Fibroblast of mammary gland (primary cell): ENCODE measurements at places on chromosomes 16 and 17.

DNA sequence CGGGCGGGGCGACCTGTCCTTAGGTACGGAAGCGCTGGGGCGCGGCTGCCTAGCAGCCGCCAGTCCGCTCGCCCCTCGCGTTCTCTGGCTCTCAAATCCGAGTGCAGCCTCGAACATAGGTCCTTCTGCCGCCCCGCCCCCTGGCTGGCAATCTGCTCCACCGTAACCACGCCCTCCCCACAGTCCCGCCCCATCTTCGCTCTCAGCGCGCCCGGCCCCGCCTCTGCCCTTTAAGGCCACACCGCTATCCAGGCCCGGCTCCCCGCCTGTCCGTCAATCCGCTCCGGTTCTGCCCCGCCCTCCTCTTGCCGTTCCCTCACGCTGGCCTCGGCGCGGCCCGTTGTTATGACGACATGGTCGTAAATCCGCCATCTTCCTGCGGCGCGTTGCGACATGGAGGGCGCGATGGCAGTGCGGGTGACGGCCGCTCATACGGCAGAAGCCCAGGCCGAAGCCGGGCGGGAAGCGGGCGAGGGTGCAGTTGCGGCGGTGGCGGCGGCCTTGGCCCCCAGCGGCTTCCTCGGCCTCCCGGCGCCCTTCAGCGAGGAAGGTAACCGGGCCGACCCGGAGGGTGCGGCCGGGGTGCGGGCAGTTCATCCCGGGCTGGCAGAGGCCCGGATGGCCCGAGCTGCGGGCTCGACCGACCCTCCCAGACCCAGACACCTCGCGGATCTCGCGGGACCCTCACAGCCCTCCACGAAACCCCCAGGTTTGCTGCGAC is at the start of gene E4F1:
TSS of gene E4F1 (plus strand) at position 371 of the 721 bp plus-strand sequence. CDS start at position 394, 23 bp downstream.
- DNase-seq = peak; percentile 99

DNA sequence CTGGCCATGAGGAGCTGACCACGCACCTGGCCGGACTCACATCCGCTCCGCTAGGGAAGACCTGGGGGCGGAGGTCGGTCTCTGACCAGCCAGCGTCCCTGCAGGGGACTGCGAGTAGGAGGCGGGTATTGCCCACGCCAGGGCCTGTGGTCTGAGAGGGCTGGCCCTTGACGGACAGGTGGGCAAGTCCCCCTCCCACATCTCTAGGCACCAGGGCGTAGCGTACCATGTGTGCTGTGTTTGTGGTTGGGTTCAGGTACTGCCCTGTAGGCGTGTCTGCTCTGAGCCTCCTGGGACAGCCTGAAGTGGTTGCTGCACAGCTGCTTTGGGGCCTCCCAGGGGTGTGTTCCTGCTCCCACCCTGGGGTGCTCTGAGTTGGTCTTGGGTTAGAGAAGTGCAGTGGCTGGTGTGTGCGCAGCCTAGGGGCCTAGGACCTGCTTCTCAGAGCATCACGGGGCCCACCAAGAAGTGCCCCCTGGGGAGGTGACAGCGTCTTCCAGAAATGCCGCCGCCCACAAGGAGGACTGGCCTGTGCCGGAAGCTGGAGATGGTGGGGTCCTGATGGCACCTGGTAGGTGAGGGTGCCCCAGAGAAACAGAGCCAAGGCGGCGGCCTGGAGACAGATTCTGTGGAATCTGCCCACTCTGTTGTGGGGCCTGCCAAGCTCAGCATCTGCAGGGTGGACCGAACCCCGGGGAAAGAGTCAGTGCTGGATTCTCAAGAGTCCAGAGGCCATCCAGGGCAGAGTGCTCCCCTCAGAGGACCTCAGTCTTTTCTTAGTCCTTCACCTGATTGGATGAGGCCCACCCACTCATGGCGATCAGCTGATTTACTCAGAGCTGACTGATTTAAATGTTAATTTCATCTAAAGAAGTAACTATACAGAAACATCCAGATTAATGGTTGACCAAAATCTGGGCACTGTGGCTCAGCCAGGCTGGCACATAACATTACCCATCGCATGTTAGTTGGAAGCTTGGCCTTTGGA is 48.3 kb downstream of the WDR45B start:
- DNase-seq = no peak

DNA sequence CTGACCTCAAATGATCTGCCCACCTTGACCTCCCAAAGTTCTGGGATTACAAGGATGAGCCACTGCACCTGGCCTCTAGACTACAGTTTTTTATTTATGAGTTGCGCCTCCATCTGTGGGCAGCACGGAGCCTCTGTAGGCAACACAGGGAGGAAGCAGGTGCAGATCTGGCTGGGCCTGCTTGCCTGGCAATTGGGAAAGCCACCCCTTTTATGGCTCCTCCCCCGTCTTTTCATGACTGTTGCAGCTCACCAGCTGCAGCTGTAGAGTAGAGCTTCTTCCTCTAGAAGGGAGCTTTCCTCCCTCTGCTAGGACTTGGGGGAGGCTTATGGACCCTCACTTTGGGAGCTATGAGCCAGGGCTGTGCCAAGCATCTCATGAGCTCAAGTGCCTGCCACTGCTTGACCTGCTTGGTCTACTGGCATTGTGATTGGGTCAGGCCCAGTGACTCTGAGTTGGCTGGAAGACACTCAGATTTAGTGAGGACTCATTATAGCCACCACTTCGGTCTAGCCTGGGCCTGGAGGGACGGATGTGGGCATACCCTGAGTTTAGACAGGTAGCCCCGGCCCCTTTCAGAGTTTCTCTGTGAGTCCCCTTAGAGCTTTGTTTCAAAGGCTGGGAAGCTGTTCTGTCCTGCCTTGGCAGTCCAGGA is 6.9 kb upstream of the SLC7A6 start:
- DNase-seq = no peak

DNA sequence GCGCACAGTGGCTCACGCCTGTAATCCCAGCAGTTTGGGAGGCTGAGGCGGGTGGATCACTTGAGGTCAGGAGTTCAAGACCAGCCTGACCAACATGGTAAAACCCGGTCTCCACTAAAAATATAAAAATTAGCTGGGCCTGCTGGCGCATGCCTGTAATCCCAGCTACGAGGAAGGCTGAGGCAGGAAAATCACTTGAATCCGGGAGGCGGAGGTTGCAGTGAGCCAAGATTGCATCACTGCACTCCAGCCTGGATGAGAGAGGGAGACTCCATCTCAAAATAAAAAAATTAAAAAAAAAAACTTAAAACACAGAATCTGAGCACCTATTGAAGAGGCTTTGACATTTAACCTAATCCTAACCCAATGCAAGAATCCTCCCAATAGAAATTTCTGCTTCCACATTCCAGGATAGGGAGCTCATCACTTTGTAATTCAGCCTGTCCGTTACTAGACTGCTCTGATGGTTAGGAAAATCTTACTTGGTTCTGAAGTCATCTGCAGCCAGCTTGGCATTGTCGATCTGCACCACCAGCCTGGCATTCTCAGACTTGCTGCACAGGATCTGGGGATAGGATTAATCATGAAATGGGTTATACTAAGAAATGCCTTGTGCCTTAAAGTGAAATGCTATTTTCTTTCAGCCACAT is 2.1 kb downstream of the KRT33B start:
- peak; percentile 23 for DNase-seq

- peak; percentile 43 for DNase-seq
Measured at GRCh38 chr16:11560701-11561453, 25.8 kb downstream of the LITAF start.

GRCh38 chr17:31490671-31491375 is 99.3 kb downstream of the RAB11FIP4 start:
- no peak for DNase-seq

- DNase-seq = no peak
Measured at GRCh38 chr16:86819533-86819892, 241.2 kb downstream of the FOXL1 start.

- no peak for DNase-seq
Measured at GRCh38 chr17:10843811-10844210, 5.9 kb upstream of the PIRT start.

DNA sequence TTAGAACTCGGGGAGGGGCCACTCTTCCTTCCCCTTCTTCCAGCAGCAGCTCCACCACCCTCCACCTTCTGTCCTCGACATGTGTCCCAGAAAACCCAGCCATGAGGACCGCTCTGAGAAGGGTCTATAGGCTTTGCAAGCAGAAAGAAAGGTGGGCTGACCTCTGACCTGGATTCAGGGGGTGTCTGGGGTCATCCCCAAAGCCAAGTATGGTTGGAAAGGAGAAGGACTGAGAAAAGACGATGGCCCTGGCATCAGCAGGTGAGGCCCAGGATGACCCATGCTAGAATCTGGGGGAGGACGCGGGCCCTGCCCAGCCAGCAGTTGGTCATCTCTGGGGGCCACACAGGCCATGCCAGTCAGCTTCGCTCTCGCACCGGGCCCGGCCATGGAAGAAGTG is 6.1 kb upstream of the SMIM5 start:
- DNase-seq = no peak

GRCh38 chr16:66984892-66985311 is 3.5 kb upstream of the CES4A start:
- no peak for DNase-seq

- no peak for DNase-seq
Measured at GRCh38 chr16:89700649-89701424, 668 bp downstream of the SPATA2L start.

- DNase-seq = no peak
Measured at GRCh38 chr17:8413328-8413727, 15.7 kb upstream of the RNF222 start.

DNA sequence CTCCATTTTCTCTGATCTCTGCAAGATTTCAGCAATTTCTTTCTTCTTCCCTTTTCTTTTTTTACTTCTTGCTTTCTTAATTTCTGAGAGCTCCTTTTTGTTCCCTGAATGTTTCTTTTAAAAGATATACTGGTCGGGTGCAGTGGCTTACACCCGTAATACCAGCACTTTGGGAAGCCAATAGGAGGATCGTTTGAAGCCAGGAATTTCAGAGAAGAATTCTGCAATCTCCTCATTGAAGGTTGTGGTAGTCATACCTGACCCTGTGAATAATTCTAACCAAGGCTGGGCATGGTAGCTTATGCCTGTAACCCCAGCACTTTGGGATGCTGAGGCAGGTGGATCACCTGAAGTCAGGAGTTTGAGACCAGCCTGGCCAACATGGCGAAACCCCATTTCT is 15.6 kb upstream of the ABCC1 start:
- DNase-seq = no peak

DNA sequence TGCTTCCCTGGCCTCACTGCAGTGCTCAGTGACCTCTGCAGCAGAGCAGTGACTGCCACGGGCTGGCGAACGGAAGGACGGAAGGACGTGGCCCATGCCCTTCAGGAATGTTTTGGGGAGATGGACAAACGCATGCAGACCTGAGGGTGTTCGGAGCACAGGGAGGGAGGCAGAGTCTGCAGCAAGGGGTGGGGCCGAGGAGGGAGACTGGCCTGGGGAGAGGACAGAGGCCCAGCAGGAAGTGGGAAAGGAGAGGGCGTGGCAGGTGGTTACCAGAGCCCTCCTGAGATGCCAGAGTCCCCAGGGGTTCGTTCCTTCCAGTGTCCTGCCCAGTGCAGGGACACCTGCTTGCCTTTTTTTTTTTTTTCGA is 21.9 kb downstream of the ADORA2B start:
- DNase-seq = no peak

- peak; percentile 40 for DNase-seq
Measured at GRCh38 chr17:57365420-57365819, 109.1 kb downstream of the MSI2 start.

DNA sequence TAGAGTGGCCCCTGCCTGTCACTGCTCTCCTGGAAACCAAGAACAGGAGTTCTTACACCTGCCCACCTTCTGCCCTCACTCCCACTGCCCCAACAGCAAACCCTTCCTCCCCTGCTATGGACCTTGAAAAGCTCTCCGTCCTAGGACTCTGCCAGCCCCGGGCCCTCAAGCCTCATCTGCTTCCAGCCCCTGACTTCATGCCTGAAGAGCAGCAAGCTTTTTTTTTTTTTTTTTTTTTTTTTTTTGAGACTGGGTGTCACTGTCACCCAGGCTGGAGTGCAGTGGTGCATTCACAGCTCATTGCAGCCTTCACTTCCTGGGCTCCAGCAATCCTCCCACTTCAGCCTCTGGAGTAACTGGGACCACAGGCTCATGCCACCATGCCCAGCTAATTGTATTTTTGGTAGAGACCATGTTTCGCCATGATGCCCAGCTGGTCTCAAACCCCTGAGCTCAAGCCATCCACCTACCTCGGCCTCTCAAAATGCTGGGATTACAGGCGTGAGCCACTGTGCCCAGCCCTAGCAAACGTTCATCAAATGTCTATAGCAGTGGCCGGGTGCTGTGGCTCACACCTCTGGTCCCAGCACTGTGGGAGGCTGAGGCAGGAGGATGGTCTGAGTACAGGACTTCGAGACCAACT is 16.9 kb downstream of the CARHSP1 start:
- DNase-seq = no peak

DNA sequence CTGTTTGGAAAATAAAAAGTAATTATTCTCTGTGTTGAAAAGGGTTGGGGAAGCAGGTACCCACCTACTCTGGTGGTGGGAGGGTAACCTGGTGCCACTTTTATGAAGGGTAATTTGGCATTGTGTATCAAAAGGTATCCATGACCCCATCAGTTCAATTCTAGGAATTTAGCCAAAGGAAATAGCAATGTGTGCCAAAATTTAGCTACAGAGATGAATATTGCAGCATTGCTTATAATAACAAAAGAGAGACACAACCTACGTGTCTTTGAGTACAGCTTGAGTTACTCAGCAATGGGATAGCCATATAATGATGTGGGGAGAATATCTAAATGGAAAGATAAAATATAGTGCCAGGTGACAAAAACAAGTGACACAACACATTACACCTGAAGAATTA is 170.7 kb downstream of the NTN1 start:
- DNase-seq = peak; percentile 39

GRCh38 chr17:51640108-51640622 is 379.8 kb downstream of the UTP18 start:
- DNase-seq = no peak

DNA sequence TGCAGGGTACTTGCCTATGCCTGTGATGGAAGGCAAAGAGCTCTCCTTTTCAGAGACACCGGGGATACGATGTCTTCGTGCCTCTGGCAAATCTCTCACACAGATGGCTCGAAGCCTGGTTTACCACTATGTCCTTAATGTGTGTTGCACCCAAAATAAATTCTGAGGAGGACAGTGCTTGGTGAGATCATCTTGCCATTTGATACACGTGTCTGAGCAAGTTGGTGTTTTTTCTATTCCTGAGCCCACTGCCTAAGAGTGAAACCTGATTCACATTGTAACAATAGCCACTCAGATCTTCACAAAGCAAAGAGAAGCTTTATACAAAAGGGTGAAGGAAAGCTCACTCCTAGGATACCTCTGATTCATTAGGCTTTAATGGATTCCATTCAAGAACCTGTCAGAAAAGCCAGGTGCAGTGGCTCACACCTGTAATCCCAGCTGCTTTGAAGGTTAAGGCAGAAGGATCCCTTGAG is 33.1 kb upstream of the AKAP1 start:
- DNase-seq = no peak

DNA sequence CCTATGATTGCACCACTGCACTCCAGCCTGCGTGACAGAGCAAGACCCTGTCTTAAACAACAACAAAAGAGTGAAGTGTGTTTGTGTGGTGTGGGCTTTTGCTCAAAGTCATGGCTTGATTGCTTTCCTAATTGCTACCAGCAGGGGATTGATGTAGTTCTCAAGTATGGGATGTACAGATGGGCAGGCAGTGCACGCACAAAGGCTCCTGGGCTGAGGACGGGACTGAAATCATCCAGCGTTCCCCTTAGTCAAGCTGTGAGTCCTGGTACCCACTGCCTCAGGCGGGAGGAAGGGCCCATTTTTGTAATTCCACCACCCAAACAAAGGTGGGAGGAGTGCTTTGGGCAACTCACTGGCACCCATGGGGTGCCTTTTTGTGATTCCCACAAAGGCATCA is 47.3 kb downstream of the GDE1 start:
- no peak for DNase-seq
